ENCODE measurements at places on chromosomes 5 and 9. TPM values are rescaled to one million over a fixed set of nuclear protein-coding genes. Genes with fewer than 3 reads are reported as not detected.

Gene AHRR
- 6.2 TPM for total RNA-seq

Gene TARS1
- 285 TPM for total RNA-seq

Gene PRDM12
- not detected for total RNA-seq

Gene GZMA
- total RNA-seq: not detected

Gene ANKRD18B
- total RNA-seq: 0.17 TPM

Gene OR1J2
- 0.33 TPM for total RNA-seq

Gene C1QTNF3
- 1.2 TPM for total RNA-seq

Gene CDX1
- total RNA-seq: 0.33 TPM

Gene LEAP2
- 0.33 TPM for total RNA-seq

DNA sequence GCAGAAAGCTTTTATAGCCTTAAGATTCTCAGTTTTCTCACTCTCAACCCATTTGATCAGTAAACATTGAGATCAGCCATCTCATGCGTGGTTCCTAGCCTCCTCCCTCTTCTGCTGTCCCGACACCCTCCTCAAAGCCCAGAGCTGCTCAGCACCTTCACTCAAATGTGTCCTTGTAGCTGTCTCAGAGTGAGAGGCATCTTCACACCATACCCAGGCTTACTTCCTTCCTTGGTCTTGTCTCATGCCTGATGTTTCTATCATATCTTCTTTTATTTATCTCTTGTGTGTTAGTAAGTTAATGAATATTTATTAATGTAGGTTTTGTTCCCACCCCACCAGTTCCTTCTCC is 72.4 kb upstream of the SNX2 start:
- no peak for DNase-seq

GRCh38 chr5:8553364-8553763 is 684.4 kb downstream of the MTRR start:
- DNase-seq: no peak

DNA sequence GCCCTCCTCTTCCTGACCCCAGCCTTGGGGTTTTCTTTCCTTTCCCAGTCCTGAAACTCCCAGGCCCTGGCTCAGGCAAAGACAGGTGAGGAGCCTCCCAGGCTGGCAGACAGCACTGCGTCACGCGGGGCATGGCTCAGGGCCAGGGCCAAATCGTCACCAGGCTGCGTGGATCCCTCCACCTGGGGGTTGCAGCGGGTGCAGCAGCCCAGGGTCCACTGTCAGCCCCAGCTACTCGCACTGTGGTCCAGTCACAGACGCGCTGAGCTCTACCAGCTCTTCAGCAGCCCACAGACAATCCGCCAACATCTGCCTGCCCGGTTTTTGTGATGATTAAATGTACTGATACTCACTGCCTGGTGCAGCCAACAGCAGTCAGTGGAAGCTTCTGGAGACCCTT is 12.1 kb downstream of the FAM78A start:
- no peak for DNase-seq

- DNase-seq: no peak
Measured at GRCh38 chr5:147921136-147921535, 14.8 kb upstream of the C5orf46 start.

GRCh38 chr9:81490605-81491331 is 198.6 kb downstream of the TLE1 start:
- peak; percentile 86 for DNase-seq

- no peak for DNase-seq
Measured at GRCh38 chr9:127142291-127142690, 19.9 kb upstream of the ANGPTL2 start.

GRCh38 chr9:17636821-17637220 is 58.0 kb downstream of the SH3GL2 start:
- no peak for DNase-seq

DNA sequence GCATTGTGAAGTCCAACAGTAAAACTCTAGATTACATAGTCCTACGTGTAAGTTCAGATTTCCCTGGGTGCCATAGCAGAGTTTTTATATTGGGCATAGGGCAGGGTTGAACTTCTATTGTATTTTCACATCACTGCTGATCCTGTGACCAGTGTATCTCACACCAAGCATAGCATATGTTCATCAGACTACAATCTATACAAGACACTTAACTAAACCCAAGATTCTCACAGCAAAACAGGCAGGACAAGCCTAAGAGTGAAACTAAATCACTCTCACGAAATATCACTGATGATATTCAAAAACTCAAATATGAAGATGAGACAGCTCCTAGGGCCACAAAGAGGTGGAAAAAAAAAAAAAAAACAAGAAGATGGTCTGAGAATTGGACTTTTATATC is 3.2 kb upstream of the PPP1R2B start:
- no peak for DNase-seq

DNA sequence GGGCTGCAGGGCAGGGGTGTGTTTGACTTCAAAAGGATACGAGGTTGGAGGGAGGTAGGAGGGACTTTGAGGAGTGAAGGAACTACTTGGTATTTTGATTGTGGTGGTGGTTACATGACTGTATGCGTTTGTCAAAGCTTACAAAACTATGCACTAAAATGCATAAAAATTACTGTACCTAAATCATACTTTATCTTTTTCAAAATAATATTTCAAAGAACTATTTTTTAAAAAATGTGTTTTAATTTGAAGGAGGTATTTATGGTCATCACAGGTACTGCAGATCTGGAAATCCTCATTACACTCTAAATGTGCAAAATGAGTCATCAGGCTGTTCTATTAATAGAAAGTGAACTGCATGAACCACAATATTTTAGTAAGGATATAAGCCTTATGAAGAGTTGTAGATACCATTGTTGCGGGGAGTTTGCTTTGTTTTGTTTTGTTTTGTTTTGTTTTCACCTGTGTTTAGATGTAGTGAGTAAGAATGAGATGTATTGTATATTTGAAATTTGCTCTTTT is 116.9 kb downstream of the ARRDC3 start:
- peak; percentile 58 for DNase-seq

DNA sequence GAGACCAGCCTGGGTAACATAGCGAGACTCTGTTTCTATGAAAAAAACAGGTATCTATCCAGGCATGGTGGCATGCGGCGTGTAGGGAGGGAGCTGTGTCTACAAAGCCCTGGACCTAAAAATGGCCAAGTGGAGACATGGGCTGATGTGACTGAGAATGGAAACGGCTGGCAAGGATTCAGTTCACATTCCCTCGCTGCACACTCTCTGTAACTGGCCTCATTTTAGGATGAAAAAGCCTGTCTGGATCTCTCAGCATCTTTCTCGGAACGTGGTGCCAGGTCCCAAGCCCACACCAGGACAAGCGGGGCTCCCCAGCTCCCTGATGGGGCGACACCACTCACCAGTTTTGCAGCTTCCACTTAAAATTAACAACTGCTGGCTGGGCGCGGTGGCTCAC is 13.4 kb downstream of the EXD3 start:
- DNase-seq: no peak

DNA sequence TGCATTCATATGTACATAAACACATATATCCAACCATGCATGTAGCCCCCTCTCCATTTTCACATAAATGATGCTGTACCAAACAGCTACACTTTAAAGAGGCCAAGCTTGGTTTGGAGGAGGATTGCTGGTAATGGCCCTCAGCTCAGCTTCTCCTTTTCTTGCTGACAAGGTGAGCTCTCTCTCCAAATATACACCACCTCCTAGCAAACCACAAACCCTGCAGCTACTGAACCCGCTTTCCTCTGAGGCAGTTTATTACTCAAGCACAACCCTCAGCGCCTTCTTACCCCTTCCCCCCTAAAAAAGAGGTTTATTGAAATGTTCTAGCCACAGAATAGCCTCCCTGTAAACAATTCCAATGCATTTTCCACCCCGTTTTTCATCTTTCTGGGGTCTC is 54.0 kb downstream of the ALG2 start:
- DNase-seq: no peak

GRCh38 chr9:137455359-137455991 is 3.7 kb downstream of the NSMF start:
- DNase-seq: no peak

DNA sequence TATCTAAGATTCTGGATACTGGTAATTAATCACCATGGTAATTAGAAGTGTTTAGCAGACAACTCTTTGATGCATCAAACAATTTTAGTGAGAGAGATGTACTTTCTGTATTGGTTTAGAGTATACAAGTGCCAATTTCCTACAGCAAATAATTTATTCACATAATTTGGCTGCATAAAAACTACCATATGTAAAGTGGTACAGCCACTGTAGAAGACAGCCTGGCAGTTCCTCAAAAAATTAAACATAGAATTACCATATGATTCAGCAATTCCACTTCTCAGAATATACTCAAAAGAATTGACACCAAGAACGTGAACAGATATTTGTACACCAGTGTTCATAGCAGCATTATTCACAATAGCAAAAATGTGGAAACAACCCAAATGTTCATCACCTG is 36.2 kb downstream of the PHAX start:
- DNase-seq: no peak

GRCh38 chr9:17611917-17612316 is 33.1 kb downstream of the SH3GL2 start:
- no peak for DNase-seq

GRCh38 chr9:109922617-109923470 is 142.8 kb downstream of the PALM2AKAP2 start:
- peak; percentile 56 for DNase-seq

DNA sequence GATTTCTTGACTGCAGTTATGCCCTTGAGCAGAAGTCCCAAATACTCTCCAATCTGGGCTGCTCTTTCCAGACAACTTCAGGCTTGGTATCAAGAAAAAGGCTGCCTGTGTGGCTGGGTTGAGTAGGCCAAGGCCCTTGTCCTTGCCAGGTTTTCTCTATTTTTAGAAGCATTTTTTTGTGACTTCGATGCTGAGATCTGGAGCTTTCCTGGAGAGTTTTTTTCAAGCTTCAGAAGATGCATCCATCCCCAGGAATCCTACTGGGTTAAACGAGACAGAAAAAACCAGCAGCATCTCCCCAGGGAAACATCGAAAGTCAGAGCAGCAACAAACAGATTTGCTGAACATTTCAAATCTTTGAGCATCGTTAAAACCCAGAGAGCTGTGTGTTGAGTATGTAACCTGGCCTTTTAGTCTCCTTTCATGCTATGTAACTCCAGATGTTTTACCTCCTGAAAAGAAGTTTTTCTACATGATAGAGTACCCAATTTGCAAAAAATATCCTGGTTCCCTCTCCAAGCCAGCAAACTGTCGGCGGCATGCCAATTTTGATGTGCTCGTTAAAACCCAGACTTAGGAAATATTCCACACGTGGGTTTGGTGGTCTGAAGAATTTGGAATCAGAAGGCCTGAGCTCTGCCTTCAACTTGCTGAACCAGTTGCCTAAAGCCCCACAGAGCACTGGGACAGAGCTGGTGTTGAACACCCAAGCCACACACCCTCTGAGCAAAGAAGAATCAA is 98.1 kb upstream of the ALDH1B1 start:
- DNase-seq: no peak

GRCh38 chr5:125786021-125786420 is 637.2 kb upstream of the GRAMD2B start:
- no peak for DNase-seq

GRCh38 chr5:173331287-173331686 is 3.1 kb upstream of the STC2 start:
- no peak for DNase-seq

Data from fibroblast of lung (primary cell).